Calu3 (cell line): ENCODE measurements at places on chromosomes 7 and 10. TPM values are rescaled to one million over a fixed set of nuclear protein-coding genes. Genes with fewer than 3 reads are reported as not detected.

- DNase-seq, result no peak
These were observed 74.0 kb downstream of the TLL2 start for GRCh38 chr10:96439725-96440124.

GRCh38 chr10:89679986-89680385 is 21.4 kb upstream of the KIF20B start:
- no peak for DNase-seq

GRCh38 chr10:43785252-43785651 is 136.6 kb upstream of the ZNF32 start:
- DNase-seq, result no peak

DNA sequence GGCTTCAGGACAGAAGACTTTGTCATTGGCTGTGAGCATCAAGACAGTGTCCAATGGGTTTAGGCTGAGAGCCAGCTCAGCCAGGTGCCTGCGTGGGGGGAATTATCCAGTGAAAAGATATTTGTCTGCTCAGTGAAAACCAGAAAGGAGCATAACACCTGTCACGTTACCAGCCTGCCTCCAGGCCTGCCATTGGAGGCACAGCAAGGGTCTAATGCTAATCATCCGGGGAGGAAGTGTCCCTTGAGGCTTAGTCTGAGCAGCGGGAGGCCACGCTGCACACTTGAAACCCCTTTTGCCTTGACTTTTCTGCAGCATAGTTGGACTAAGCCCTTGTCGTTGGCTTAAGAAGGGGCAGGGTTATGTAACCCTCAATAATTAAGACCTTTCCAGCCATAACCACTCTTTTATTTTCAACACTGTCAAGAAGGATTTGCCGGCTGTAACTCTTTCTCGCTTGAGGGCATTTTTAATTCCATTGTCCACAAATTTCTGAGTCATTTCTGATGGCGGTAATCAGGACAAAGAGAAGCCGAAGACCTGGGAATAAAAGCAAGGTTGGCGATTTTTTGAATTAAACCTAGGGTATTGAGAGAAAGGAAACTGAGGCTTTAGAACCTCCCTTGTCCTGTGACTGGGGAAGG is 639.6 kb upstream of the FOXK1 start:
- DNase-seq, result no peak

GRCh38 chr10:35259769-35260397 is 76.4 kb upstream of the CCNY start:
- DNase-seq, result no peak

GRCh38 chr7:28329661-28330363 is 82.5 kb upstream of the CREB5 start:
- no peak for DNase-seq

DNA sequence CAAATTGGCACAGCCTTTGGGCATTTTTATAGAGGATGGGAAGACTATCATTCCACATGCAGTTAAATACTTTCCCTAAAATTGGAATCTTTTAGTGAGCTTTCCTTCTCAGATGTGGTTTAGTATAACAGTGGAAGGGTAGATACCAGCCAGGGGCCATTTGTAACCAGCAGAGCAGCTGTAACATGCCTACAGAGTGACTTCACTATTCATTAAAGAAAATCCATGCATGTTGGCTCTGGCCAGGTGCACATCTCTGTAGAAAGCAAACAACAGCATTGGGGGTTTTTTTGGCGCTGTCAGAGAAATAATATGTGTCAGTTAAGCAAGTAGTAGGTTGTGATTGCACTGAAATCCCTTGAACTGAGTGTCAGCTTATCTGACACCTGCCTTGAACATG is 115.6 kb downstream of the LHFPL3 start:
- DNase-seq, result no peak

DNA sequence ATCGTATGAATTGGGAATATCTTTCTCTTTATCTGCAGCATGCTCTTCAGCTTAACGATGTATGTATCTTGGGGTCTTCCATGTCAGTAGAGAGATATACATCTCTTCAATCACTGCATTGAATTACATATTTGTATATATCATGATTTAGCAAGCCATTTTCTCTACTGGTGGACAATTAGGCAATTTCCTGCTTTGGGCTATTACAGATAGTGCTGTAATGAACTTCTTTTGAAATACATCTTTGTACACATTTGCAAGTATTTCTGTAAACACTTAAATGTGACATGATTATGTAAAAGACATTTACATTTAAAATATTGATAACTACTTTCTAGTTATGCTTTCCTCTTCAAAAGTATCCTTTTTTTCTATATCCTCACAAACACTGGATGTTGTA is 199.0 kb downstream of the PPP1R9A start:
- no peak for DNase-seq

GRCh38 chr10:50421026-50421719 is 169.9 kb upstream of the ASAH2 start:
- DNase-seq, result peak; percentile 67

DNA sequence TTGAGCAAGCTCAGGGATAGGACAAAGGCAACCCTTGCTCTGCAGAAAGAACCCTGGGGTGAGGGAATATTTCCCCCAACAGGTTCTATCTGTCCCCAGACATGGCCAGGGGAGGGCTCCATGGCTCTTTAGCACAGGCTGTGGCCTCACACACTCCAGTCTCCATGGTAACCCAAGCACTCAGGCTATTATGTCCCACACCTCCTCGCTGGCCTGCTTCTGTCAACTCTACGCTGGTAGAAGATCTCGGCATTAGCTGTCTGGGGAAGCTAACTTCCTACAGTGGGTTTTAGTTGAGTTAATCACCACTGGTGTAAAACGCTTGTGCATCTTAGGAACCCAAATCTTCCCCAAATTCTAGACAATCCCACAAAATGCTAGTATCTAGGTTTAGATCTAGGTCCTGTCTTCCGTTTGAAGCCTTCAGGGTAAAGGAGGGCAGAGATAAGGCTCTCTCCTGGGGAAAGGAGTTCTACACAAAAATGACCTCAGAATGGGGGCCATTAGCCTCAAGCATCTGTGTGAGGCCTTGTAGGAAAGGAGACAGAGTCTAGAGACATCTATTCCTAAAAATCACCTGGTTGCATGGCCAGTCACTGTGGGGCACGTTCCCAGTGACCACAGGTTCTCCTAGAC is 36.7 kb upstream of the SLIT1 start:
- DNase-seq, result no peak

DNA sequence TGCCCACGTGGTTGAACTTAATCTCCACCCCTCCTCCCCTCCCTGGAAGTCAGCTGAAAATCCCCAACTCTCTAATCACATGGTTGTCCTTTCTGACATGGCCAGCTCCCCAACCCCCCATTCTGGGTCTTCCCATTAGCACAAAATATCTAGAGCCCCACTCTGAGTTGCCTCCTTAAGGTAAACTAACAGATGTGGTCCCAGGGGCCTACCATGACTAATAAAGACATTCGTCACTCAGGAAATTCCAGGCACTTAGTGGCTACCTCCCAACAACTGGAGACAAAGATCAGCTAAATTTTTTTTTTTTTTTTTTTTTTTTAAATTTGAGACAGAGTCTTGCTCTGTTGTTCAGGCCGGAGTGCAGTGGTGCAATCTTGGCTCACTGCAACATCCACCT is 21.1 kb downstream of the CCDC126 start:
- no peak for DNase-seq

- no peak for DNase-seq
These were observed 689.6 kb downstream of the NRG3 start for GRCh38 chr10:82564353-82565196.

DNA sequence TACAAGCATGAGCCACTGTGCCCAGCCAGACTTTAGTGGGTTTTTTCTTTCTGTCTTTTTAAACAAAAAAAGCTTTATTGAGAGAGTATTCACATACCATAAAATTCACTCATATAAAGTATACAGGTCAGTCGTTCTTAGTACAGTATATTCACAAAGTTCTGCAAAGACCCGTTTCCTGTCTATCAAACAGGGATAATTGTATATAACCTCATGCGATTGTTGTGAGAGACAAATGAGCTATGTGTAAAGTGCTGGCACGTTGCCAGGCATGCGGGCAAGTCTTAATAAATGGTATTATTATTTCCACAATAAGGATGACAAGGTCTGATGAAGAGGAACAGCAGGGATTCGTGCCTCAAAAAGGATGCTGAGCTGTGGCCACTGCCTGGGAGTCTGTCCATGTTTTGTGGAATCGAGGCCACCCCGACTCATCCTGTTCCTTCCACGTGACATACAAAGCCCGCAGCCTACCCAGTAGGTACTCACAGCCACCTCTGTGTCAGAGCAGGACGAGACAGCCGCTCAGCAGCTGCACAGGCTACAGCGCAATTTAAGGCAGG is 51.6 kb downstream of the SMKR1 start:
- no peak for DNase-seq

DNA sequence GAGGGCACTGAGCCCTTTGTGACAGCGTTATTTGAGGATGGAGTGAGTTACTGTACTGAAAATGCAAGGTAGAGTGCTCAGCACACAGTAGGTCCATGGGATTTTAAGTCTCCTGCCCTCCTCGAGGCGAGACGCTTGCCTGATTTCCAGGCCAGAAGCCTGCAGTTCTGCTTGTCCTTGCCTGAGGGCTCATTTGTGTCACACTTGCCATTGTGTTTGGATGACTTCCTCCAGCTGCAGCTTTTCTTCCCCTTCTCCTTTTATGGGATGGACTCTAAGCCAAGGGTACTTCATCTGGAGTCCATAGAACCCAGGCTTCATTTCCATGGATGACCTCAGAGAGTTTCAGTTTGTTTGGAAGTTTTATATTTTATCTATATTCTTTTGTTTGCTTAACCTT is 304.2 kb upstream of the BMPER start:
- no peak for DNase-seq

DNA sequence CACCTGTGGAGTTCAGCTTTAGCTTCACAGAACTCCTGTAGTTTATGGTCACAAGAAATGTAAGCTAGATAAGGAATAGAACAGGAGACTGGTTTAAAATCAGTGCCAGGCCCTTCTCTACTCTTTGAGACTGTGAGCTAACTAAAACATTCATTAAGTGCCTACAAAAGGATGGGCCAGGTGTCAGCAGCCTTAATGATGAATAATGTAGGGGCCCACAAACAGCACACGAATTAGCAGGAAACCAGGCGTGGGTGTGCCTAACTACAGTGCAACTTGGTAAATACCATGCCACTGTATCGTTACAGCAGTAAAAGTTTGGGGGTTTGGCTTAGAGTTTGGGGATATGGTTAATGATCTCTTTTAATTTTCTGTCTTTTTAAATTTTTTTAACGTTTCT is 6.1 kb upstream of the ABLIM1 start:
- no peak for DNase-seq

DNA sequence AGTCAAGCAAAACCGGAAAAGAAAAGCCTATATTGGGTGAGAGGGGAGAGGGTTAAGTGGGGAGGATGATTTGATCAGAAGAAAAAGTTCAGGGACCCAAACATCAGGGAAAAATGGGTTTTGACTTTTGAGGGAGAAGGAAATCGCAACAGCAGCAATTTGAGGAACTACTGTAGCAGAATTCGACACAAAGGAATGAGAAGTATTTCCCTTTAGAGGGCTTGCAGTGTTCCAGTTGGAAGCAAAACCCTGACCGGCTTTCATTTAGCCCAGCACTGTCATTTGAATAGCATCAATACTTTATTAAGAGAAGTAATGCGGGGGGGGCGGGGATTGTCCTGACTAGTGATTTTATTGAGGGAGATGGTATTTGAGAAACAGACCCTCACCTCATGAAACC is 37.2 kb upstream of the GATA3 start:
- DNase-seq, result no peak

- DNase-seq, result no peak
These were observed 27.8 kb downstream of the ZNRF2 start for GRCh38 chr7:30312178-30312577.

DNA sequence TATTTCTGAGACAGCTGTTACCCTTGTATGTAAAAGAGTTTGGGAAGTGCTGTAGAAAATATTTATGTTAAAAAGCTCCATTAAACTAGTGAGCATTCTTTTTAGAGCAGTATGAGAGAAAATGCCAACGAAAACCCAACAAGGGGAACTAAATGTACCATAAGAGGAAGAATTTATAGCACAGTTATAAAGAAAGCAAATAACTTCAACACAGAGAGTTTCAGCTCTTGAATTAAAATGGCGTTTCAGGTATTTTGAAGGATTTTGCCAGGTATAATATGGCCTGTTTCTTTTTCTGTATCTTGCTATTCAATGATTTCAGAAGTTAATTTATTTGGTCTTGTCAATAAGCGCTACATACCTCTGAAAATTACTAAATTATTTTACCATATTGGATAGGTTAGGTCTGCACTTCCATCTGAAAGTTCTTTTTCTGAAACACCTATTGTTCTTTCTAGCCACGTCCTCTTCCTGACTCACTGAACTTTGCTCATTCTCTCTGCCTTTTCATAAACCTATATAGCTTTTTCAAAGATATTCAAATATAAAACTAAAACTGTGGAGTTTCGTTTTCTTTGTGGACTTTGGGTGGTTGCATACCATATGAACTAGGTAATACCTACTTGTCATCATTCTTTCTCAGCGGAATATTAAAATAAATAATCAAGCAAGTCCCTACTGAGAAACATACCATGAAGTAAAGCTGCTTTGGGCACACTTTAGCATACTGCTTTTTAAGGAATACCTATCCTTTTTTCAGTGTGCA is 136.1 kb downstream of the SEMA3A start:
- DNase-seq, result peak; percentile 13

DNA sequence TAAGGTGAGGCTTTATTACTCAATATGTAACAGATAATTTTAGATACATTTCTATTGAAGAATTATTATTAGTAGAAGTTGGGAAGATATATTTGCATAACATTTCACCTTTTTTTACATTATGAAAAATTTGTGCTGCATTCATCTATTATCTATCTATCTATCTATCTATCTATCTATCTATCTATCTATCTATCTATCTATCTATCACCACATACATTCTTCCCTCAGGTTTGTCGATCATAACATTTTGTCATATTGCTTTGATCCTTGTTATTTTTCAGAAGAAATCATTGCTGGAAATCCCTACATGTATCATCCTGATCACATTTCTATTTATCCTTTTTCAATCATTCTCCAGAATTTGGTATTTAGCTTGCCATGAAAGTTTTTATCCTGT is 49.3 kb upstream of the CALCR start:
- DNase-seq, result no peak

GRCh38 chr7:50208378-50208982 is 96.0 kb upstream of the IKZF1 start:
- DNase-seq, result no peak

The FAM25A gene
- not detected in 2 replicates for total RNA-seq

The FFAR4 gene
- 0.61 and 0.97 TPM in 2 replicates for total RNA-seq

The ADAMTS14 gene
- total RNA-seq, result 0.12 and 0.14 TPM in 2 replicates

The ATP6V0A4 gene
- 5.6 and 7.7 TPM in 2 replicates for total RNA-seq

The SPDYE16 gene
- not detected in 2 replicates for total RNA-seq

The TLX1 gene
- total RNA-seq, result not detected in 2 replicates

The TRPV5 gene
- total RNA-seq, result not detected in 2 replicates

The UFSP1 gene
- 3.3 and 4.2 TPM in 2 replicates for total RNA-seq

The ZNF37A gene
- 8.1 and 8.6 TPM in 2 replicates for total RNA-seq
